ENCODE measurements at places on chromosomes 7 and 10.

DNA sequence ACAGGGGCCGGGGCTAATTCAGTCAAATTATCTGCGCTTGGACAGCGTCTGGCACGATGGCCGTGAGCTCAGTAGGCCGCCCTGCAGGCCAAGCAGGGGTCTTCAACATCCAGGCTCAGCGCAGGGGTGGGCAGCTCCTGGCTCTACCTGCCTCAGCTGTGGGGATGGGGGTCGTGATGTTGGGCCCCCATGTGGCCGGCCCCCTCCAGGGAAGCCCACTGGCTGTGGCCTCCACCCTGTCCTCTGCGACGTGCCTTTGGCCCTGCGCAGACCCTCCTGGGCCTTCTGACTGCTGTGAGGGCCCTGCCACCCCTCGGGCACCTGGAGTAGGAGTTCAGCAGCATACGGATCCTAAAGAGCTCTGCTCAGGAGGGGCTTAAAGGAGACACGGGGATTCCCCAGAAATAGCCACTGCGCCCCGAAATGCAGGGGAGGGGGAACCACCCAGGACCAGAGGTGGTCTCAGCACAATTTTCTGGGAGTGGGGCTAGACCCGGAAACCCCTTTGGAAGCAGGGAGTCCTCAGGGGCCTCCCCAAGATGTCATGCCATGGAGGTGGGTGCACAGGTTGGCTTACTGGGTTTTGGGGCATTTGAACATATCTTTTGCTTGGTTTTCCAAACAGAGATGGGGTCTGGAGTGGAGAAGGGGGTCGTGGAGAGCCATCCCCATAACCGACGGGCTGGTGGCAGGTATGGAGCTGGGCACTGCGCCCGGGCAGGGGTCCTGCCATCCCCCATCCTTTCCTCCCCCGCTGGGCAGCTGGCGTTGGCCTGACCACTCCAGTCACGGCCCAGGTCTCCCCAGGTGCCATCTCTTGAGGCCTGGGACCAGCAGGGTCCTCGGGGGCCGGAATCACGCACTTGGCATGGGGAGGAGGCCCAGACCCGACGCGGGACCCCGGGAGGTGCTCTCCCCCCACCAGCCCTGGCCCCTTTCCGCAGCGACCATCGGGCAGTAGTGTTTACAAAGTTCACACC, 4.0 kb upstream of the ADAP1 start:
- DNase-seq = no peak

GRCh38 chr7:141366091-141366621, 185.1 kb upstream of the AGK start:
- no peak for DNase-seq

- no peak for DNase-seq
Measured at GRCh38 chr7:12102126-12102525, 109.0 kb upstream of the TMEM106B start.

- DNase-seq = no peak
Measured at GRCh38 chr7:14340393-14341074, 351.1 kb upstream of the ETV1 start.

DNA sequence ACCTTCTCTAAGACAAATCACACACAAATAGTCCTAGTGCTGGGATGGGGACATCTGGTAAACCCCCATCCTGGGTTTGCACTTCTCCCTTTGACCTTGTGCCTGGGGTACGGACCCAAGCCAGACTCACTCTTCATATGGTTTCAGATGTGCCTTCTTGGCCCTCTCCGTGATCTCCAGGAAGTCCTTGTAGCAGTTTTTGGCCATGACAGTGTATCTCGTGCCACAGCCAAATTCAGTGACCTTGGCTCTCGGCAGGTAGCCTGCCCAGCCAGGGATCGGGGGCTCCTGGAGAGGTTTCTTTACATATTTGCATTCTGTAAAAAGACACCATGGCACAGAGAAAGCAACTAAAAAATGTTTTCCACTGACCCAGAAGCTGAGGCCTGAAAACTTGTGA, 43.9 kb downstream of the PNLIPRP2 start:
- DNase-seq = no peak

GRCh38 chr10:78471326-78471722, 437.7 kb downstream of the RPS24 start:
- DNase-seq = no peak

- DNase-seq = no peak
Measured at GRCh38 chr10:51770709-51771108, 71.3 kb upstream of the CSTF2T start.

DNA sequence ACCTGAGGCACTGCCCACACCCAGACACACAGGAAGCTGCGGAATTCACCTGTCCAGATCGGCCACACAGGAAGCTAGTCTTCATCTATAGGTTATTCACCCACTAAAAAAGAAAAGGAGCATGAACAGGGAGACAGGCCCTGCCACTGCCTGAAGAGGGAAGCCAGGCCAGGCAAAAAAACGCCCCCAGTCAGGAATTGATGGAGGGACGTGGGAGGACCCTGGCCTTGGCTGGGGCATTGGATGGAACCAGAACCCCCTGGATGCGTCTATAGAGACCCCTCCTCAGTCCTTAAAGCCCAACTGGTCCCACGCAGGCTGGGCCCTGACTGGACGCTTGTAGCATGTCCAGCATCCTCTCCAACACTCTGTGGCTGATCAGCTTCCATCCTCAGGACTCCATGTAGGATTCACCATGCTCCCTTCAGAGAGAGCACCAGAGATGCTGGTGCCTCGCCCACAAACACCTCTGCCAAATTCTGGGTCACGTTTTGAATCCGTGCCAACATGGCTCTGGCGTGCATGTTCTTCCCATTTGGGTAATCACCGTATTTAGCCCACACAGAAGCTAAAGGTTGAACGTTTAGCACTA, 259.3 kb upstream of the TCERG1L start:
- no peak for DNase-seq

All from stimulated activated CD4-positive, alpha-beta T cell treated with anti-CD3 and anti-CD28 coated beads, Interleukin-15, amount 100 ng/mL, for 24 hours (primary cell).